ENCODE measurements at places on chromosomes 6 and 20.

DNA sequence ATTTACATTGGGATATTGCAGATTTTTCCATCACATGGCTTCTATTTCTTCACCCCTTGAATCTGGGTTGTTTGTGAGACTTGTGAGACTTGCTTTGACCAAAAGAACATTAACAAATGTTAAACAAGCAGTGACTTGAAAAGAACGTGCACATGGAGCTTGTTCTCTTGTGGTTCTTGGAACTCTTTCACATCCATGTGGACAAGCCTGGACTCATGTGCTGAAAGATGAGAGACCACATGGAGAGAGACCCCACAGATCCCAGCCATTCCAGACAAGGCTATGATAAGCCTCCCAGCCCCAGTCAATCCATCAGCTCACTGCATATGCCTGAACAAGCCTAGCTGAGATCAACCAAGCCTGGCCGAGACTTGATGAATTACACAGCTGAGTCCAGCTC is 1365.7 kb upstream of the GJE1 start:
- DNase-seq = no peak

- DNase-seq = peak; percentile 92
Measured at GRCh38 chr20:1894951-1895673, at the start of gene SIRPA. Gene SIRPA (plus strand): TSS chr20:1895407. CDS start chr20:1895448, 41 bp downstream.

DNA sequence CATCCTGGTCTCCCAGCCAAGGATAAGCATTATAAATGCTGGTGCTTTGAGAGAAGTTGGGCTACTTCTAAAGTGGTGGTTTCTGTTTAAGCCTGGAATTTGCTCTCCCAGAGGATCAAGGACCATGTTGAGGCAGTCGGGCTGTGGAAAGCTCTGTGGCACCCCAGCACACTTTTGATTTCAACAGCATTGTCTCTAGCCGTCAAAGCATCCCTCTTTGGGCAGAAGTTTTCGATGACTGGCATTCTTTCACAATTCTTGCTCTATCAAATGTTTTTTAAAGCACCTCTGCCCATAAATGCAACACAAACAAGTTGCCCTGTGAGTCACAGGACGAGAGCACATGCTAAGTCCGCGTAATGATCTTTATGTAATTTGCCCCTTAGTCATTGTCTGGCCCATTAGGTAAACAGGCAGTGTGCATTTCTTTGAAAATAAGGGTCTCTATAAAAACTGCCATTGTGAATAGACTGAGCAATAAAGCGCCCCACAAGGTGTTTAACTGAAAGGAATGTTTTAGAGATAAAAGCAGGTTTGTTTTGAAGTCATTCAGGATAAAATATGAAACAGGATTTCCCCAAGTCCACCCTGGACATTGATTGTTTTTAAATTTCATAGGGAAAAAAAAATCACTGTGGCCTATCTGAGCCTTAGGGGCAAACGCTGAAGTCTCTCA is 44.7 kb upstream of the FOXQ1 start:
- DNase-seq = no peak

GRCh38 chr20:51061418-51062045 is 38.6 kb upstream of the KCNG1 start:
- no peak for DNase-seq

- DNase-seq = peak; percentile 89
Measured at GRCh38 chr6:170438402-170438753, 114.7 kb downstream of the PSMB1 start.

- DNase-seq = no peak
Measured at GRCh38 chr6:1763404-1763803, 153.7 kb downstream of the FOXC1 start.

DNA sequence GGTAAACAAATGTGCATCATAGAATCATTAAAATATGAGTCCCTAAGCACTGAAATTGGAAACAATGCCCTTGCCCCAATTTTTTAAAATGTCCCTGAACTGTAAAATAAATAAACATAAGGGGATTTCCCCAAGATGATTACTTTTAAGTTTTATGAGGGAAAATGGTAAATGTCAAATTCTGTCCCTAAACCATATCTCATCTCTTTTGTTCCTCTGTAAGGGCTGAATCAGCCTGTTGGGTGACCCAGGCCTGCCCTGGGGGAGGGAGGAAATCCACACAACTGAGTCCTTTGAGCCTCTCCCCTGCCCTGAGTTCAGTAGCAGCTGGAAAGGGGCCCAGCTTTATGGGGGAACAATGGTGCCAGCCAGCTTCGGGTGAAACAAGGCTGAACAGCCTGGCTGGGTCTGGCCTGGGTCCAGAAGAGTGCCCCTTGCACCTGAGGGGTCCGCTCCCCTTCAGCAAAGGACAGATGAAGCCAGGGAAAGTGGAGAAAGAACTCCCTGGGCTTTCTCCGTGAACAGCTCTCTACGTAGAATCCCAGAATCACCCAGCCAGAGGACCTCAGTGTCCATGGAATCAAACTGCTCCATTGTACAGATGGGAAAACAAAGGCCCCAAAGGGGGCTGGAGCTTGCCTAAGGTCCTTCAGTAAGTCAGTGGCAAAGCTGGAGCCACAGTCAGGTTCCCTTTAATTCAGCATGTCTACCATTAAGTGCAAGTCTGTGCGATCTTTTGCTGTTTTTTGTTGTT is 28.2 kb upstream of the ITCH start:
- no peak for DNase-seq

GRCh38 chr6:139172151-139172550 is 37.3 kb downstream of the HECA start:
- DNase-seq = no peak

DNA sequence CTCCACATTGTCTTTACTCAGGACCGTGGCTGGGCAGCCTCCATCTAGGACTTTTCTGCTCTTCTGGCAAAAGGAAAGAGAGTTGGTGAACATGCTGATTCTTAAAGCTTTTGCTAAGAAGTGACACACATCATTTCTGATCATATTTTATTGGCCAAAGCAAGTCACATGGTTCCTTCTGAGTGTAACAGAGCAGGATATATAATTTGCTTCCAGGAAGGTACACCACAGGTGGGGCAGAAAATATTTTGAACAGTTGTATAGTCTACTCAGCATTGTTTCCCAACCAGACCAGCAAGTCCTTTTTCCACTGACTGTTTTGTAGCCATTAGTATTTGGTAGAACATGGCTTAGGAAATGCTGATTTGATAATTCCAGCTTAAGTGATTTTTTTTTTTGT is 73.5 kb downstream of the AKAP7 start:
- DNase-seq = no peak

DNA sequence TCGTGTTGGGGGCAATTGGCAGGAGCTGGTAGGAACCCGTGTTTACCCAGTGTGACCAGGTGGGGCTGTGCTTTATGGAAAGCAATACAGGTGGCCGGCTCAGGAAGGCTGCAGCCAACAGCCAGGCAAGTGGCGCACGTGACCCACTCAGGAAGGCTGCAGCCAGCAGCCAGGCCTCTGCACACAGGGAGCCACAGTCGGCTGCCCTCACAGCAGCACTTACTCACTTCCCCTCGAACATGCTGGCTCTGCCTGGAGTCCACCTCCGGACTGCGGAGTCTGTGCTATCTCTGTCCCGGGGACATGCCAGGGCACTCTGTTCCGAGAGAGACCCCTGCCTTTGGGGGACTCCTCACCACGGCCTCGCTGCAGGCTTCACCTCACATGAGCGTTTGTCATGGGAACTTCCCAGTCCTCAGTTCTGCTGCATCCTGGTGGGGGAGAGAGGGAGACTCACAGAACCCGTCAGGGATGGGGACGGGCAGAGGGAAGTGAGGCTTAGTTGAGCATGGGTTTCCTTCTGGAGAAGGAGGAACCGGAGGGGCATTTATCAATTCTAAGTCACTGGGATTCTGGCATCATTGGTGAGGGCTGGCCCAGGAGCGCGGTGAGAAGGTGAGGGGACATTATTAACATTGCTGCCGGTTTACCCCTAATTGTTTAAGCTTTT is 76.8 kb downstream of the TTLL2 start:
- DNase-seq = peak; percentile 84

- DNase-seq = no peak
Measured at GRCh38 chr20:19256906-19257595, 44.6 kb downstream of the SLC24A3 start.

GRCh38 chr20:9573335-9574151 is 59.2 kb downstream of the LAMP5 start:
- no peak for DNase-seq

- no peak for DNase-seq
Measured at GRCh38 chr6:4274382-4275082, 139.2 kb upstream of the ECI2 start.

GRCh38 chr6:122392564-122393350 is 6.7 kb upstream of the HSF2 start:
- peak; percentile 7 for DNase-seq

DNA sequence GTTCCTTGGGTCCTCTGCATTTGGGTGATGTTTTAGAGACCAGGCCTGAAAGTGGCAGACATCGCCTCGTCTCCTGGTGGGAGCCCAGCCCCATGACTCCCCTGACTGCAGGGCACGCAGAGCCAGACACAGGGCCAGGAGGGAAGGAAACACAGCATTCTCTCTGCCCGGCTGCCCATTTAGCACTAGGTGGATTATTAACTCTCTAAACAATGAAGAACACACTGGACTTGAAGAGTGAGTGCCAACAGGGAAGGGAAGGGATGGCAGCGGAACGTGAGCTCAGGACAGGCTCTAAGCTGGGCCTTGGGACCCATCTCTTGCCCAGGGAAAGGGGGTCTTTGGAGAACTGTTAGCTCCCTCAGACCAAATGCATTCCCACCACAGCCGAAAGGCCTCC is 80.4 kb downstream of the TBXT start:
- DNase-seq = no peak

GRCh38 chr6:98828211-98828788 is 6.1 kb upstream of the POU3F2 start:
- DNase-seq = peak; percentile 63

Data from H7 (cell line).